ENCODE measurements at places on chromosomes 16 and 17.

- no peak for DNase-seq
Observed at GRCh38 chr16:66926171-66926947, 1.0 kb upstream of the RRAD start.

- no peak for DNase-seq
Observed at GRCh38 chr17:82215095-82215971, 2.7 kb upstream of the CCDC57 start.

DNA sequence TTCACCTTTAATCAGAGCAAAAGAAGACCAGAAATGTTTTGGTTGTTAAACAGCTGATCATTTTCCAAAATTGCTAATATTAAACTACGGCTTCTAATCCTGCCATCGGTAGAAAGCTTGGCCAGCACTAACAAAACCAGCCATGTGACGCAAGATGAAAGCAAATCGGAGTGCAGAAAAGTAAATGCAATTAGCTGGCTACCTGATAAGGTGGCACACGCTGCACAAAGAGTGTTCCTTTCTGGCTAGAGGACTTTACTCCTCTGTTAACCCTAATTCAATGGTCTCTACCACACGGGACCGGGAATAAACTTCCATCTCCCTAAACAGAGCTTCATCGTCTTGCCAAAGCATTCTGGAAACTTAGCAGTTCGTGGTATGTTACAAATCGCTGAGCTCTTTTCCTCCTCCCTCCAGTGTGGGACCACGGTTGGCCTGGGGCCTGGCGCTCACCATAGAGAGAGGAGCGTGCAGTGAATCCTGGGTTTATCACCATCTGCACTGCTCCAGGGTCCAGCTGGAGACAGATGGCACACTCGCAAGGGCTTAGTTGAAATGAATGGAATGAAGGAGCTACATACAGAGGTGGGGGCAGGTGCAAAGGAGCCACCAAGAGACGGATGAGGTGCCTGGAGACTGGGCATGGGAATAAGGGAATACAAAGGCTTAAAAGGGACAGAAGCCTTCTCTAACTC, 10.1 kb upstream of the COG1 start:
- DNase-seq, result peak; percentile 36

DNA sequence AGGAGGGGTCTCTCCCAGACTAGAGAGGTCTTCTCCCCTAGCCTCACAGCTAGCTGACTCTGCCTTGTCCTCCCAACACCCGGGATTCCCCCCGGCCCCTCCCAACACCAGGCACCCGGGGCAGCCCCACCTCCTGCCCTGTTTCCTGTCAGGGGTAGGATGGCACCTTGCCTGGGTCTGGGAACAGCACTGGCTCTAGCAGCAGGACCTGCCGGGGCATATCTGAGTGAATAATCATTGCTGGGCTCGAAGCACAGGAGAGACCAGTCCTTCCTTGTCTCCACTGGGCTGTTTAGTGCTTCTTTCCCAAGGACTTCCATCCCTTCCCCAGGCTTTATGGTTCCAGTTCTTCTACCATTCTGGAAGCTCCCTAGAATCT, 25.7 kb downstream of the MINK1 start:
- DNase-seq, result no peak

GRCh38 chr16:47995354-47995753, 160.4 kb downstream of the ABCC12 start:
- DNase-seq, result no peak

DNA sequence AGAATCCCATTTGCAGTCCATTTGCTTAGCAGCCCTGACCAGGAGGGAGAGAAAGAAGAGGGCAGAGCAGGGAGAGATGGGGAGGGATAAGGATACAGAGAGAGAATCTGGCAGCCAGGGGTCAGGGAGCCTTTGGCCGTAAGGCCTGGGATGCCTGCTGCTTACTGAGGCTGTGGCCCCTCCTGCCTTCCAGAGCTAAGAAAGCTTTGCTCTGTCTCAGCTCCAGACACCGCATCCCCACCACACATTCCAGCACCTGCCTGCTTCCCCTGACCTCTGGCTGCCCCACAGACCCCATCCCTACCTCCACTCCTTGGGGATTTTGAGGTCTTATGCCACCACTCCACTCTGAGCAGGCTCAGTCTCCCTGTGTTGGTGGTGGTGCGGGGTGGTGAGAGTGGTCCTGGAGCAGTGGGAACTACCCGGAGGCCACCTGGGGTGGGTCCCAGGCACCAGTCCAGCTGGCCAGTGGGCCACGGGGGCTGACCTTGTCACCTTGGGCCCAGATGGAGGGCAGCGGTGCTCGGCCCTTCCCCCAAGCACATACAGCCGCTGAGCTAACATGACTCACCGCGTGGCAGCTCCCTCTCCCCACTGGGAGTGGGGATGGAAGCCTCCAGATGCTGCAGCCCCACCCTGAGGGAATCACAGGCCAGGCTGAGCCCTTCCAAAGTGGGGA, 58.3 kb downstream of the RAI1 start:
- no peak for DNase-seq

GRCh38 chr16:17939122-17939536, 397.4 kb downstream of the NPIPA8 start:
- no peak for DNase-seq

DNA sequence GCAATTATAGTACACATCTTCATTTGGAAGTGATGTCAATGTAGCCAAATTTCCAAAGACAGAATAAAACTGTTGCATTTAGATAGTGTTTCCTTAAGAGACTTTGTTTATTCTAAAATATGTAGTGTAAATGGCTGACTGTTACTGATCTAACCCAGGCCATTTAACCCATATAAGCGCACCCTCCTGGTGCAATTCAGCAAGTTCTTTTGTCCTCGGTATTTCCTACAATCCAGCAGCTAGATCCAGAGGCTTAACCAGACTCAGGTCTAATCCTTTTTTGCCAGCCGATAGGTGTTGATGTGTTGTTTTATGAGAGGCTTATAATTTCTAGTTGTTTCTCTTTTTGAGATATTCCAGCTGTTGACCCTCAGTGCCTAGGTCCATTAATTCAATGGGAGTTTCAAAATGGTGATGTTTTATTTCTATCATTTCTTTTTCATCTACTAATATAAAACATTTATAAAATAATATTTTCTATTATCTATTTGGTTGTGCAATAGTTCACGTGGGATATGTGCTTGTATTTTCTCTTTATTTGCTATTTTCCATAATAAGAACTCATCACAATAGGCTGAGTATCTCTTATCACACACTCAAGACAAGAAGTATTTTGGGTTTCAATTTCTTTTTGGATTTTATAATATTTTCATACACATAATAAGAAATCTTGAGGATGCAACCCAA, 14.5 kb downstream of the ABCA9 start:
- DNase-seq, result no peak

DNA sequence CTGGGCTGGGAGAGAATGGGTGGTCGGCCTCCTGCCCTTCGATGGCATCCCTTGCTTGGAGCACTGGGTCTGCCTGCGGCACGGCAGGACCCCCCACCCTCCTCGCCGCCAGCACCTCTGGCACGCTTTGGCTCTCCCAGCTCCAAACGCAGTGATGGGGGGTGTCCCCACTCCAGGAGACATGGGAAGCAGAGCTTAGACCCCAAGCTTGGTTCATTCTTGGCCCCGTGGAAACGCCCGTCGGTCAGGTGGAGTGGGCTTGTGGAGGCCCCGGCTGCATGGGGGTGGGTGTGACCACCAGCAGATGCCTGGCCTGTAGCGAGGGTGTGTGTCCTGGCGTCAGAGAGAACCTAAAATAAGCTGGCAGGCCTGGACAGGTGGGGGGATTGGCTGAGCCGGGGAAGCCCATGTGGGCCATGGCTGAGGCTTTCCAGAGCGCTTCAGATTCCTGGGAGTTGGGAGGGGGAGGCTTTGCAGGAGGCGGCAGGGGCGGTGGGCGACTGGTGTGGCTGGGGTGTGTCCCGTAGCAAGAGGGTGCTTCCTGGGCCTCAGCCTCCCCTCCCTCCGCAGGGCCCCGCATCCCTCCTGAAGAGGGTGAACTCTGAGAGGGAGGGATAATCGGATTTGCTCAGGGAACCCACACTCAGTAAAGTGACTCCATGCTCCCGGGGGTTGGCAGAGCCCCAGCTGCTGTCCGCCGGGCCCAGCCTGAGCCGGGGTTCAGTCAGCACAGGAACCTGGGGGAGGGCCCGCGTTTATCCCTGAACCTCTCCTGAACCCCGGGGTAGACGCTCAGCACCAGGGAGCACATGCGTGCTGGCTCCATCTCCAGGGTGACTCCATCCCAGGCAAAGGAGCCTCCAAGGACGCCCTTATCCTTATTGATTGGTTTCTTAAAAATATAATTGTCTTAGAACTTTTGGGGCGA, 3.4 kb downstream of the CACNA1H start:
- no peak for DNase-seq

DNA sequence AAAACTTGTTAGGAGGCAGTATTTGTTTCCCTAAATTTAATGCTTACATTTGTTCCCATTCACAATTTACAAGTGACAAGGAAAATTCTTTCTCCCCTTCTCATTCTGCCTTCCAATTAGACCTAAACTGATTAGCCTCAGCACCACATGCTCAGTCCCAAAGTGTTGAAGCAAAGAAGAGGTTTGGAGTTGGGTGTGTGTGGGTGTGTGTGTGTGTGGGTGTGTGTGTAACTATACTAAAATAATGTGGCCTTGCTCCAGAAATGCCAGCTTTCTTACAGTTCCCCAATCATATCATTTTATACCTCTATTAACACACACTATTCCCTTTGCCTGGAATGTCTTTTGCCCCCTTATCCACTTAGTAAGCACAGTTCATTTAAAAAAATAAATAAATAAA, 6.9 kb upstream of the UTP6 start:
- no peak for DNase-seq
